H9 (cell line): ENCODE measurements at places on chromosomes 3 and 15.

- no peak for DNase-seq
Measured at GRCh38 chr15:39332846-39333245, 248.0 kb upstream of the THBS1 start.

GRCh38 chr3:58625196-58625824 lies 41.3 kb downstream of the FAM3D start:
- DNase-seq = no peak

DNA sequence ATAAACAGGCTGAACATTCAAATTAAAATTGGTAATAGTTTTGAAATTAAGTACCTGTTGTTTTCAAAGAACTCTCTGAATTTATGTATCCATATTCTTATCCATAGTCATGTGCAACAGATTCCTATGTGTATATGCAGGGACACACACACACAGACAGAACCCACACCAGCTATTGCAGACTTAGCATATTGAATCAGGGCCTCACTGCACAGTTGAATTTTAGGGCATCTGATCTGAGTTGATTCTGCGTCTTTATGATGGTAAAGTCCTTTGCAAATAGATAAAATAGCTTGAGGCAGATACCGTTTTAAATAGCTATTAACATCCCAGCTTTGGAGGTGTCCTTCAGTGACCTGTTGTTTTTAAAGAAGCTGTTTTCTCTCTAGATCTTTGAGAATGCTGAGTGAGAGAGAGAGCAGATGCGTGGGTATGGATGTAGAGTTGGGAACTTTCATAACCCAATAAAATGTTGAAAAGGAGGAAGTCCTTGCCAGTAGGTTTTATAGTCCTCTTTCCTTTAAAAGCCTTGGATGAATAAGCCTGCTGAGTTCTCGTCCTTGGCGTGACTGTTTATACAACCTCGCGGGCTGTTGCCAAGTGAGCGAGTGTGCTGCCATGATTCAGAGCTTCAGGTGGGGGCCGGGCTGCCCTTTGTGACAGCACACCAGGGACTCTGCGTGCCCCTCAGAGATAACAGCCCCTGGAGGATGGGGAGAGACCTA lies 18.3 kb downstream of the MYZAP start:
- no peak for DNase-seq

DNA sequence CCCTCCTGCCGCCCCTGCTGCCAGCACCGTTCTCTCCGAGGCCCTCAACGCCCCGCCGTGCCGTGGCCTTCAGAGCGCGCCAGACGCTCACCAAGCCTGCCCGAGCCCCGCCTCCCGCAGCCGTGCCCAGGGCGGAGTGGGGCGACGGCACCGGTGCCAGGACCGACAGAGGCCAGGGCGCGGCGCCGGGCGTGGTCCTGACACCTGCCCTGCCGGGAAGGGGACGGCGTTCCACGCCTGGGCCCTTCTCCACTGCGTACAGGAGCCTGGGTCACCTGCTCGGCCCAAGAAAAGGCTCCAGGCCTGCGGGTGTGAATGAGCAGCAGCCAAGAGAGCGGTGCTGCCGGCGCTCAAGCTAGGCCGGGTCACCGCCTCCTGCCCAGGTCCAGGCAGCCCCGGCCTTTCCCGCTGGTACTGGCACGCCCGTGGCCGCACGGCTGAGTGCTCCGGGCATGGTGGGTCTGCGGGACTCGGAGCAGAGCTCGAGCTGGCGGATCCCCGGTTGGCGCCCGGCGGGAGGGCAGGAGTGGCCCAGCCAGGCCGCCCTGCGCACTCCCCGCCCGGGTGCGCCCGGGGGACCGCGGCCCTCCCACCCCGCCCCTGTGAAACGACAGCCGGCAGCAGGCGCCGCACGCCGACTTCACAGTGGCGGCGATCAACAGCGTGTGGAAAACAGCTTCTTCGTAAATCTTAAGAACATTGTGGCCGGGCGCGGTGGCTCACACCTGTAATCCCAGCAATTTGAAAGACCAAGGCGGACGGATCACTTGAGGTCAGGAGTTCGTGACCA lies 4.2 kb downstream of the OCA2 start:
- DNase-seq = peak; percentile 65

GRCh38 chr15:82677720-82678323 lies 30.7 kb upstream of the CPEB1 start:
- DNase-seq = no peak

DNA sequence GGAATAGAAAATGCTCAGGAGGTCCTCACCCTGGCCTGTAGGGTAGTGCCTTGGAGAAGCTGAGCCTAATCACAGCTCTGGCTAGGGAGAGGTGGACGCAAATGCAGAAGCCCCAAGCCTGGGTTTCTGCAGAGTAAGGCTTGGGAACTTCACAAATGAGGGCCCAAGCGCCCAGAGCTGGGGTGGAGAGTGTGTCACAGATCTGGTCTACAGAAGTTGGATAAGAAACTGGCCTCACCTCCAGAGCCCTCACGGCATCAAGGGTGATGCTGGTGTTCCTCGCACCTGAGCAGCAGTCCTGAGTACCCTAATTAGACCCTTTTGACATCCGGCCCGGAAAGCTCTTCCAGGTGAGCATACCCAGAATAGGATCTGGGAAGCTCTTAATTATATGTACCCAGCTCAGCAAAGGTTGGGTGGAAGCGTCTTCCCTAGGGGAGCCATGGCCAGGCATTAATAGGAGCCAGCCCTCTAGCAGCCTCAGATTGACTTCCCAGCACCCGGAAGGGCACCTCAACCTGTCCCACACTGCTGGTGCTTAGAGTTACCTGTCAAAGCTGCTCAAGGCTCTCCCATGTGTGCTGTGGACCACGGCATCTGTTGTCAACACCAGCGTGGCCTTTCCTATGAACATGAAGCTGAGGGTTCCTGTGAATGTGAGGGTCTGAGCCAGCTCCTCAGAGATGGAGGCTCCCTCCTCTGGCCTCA lies 31.8 kb downstream of the RBM5 start:
- DNase-seq = no peak

- no peak for DNase-seq
Measured at GRCh38 chr3:101637451-101637850, 39.5 kb downstream of the ZBTB11 start.

DNA sequence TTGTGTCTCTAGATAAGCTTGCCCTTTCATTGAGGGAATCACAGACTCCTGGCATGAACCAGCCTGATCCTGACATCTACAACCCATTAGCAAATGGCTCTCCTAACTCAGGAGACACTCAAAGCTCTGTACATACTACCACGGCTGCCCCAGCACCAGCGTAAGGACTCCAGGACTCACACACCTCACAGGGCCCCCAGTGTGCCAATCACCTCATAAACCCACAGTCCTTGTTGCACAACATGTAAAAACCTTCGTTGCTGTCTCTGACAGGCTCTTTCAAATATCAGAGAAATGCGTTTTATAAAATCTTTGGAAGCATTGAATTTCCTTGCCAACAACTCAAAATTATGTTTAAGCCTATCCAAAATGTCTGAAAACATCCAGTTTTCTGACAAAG lies 7.3 kb downstream of the FYCO1 start:
- DNase-seq = no peak

GRCh38 chr3:10629671-10630040 lies 124.3 kb upstream of the ATP2B2 start:
- no peak for DNase-seq
